ENCODE measurements at places on chromosomes 3 and 15.

DNA sequence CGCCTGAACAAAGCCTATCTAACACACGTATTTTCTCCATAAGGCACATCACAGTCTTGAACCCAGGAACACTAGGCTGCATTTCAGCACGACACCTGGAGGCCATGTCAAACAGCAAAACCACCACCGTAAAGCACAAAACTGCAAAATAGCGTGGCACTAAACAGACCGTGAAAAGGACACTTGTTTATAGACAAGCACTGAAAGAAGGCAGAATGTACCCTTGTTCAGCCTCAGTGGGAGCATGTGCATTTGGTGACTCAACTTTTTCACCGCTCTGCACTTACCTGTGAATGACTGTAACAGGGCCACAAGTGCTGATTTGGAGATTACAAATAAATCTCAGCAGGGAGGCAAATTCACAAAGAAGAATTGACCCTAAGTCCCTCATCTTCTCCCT, 80.8 kb downstream of the ISG20 start:
- DNase-seq: no peak

DNA sequence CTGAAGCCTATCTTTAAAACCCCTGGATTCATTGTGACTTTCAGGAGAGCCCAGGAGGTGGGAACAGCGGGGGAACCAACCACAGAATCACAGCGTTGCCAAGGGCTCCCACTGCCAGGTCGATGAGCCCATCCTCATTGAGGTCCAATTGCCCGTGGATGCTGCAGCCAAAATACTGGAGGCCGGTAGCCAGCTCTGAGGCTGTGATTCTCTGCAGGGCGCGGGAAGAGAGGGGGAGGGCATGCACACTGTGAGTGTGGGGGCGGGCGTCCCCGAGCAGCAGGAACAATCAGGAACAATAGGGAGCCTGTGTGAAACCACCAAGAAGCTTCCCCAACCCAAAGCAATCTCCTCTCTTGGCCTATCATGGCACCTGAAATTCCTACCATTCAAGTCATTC, 53.4 kb downstream of the FEM1B start:
- DNase-seq: no peak

- DNase-seq: no peak
Observed at GRCh38 chr15:57604507-57604906, 12.8 kb downstream of the MYZAP start.

- no peak for DNase-seq
Observed at GRCh38 chr15:92882697-92883162, 17.4 kb upstream of the CHD2 start.

GRCh38 chr3:134527037-134527436, 41.2 kb downstream of the CEP63 start:
- DNase-seq: peak; percentile 15

GRCh38 chr15:73845507-73845906, 27.9 kb upstream of the TBC1D21 start:
- no peak for DNase-seq

GRCh38 chr3:189355481-189356201, 183.9 kb downstream of the TPRG1 start:
- no peak for DNase-seq

- DNase-seq: no peak
Observed at GRCh38 chr3:140449413-140450256, 228.2 kb upstream of the TRIM42 start.

DNA sequence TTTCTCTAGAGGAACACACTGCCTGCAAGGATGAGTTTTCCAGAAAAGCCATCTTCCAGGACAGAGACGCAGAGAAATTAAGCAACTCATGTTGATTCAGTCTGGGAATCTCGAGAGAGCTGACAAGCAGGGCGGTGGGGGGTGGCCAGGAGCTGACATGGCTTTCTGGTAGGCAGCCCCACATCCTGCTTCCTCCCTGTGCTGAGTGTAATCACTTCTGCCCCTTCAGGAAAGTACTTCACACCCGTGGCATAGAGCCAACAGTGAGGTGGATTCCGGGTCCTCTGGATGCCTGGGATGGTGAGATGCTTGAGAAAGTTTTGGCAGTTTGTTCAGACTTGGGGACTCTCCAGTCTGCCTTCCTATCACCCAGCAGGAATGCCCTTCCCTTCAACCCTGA, 221.1 kb downstream of the SLCO3A1 start:
- DNase-seq: no peak

DNA sequence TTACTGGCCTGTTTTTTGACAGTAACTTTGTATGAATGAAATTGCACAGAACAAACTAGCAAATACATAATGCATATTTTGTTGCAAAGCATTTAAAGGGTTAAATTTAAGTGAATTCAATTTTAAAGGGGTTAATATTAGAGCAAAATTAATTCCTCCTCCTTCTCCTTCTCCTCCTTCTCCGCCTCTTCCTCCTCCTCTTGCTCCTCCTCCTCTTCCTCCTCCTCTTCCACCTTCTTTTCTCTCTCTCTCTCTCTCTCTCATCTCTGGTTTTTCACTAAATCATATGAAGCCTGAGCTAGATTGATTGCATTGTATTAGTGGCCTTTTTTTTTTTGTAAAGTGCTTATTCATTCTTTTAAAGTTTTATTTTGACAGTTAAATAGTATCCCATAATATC, 154.5 kb downstream of the THRB start:
- DNase-seq: no peak

DNA sequence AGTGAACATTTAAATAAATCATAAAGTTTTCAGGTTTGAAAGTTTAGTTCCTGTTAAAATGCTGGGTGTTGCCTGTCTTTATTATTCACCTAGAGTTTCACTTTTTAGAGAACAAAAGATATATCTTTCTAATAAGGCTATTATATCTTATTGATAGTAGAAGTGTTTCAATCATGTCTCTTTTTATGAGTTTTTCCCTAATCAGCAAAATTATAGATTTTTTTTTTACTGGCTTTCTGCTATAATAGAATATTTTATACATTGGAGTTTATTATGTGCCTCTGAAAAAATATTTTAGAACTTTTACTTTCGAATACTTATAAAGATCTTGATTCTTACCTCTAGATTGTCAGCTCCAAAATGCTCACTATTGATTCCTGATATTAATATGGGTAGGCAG, 131.5 kb downstream of the BBX start:
- DNase-seq: no peak

- no peak for DNase-seq
Observed at GRCh38 chr3:107739227-107739626, 216.5 kb downstream of the BBX start.

Data from GM12865 (cell line).